ENCODE measurements at places on chromosomes 5 and 9. TPM values are rescaled to one million over a fixed set of nuclear protein-coding genes. Genes with fewer than 3 reads are reported as not detected.
A peak's percentile ranks its signal among the peaks of the same experiment; 100 is the strongest.

GRCh38 chr5:174997688-174998087, 273.3 kb downstream of the MSX2 start:
- DNase-seq: no peak

GRCh38 chr9:17116400-17116837, 18.4 kb upstream of the CNTLN start:
- peak; percentile 50 for DNase-seq

ADAMTS6 gene
- total RNA-seq: 24.8 TPM

DNA sequence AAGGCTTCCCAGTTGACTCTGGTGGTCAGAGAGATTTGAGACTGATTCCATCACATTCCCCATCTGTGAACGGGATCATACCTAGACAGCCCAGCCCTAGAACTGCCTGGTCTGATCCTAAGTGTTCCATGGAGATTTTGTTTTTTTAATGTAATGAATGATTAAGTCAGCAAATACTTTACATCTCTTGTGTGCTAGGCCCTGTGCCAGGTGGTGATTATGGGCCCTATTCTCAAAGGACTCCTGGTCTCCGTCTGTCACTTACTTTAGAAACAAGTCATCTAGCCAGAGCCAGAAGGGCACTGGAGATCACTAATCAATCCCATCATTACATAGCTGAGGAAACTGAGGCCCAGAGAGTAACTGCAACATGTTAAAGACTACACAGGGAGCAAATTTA, 1.1 kb upstream of the GPX3 start:
- no peak for DNase-seq

DNA sequence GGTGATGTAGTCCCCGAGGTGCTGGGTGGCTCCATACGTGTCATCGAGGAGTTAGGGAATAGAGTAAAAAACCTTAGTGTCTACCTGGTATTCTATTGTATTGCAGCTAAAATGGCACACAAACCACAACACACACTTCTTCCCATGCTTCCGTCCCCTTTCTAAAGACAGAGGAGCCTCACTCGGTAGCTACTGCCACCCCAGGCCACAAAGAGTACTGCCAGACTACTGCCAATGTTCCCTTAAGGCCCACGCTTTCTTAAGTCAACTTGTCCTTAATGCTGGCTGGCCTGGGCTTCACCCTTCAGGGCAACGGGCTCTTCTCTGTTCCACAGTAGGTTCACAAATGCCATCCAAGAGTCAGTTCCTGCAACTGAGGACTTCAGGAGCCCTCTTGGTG, 673.0 kb downstream of the ELAVL2 start:
- no peak for DNase-seq

- DNase-seq: no peak
Observed at GRCh38 chr5:59319250-59319649, 574.3 kb downstream of the PDE4D start.

GRCh38 chr5:145791866-145792265, 43.3 kb downstream of the PRELID2 start:
- DNase-seq: no peak

DNA sequence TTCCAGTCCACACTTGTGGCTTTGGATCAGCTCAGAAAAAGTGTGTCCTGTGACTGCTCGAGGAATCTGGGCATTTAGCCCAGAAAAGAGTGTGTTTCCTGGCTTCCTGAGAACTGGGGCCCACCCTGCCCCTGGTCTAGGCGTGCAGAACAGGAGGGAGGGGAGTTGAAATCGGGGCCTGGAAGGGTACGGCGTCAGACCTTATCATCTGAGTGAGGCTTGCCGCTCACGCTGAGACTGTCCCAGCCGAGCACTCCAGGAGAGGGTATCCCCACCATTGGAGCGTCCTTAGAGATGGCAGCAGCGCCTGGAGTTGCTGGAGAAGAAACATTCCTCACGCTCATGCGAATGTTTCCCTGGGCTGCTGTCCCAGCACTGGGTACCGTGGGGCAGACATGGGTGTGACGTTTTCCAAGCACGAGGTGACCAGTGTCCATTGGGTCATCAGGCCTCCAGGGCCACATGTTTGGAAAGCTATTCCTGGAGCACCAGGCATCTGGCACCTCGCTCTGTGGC, 22.5 kb downstream of the NEK6 start:
- DNase-seq: peak; percentile 90

- no peak for DNase-seq
Observed at GRCh38 chr9:11546231-11546630, 933.4 kb upstream of the PTPRD start.

DNA sequence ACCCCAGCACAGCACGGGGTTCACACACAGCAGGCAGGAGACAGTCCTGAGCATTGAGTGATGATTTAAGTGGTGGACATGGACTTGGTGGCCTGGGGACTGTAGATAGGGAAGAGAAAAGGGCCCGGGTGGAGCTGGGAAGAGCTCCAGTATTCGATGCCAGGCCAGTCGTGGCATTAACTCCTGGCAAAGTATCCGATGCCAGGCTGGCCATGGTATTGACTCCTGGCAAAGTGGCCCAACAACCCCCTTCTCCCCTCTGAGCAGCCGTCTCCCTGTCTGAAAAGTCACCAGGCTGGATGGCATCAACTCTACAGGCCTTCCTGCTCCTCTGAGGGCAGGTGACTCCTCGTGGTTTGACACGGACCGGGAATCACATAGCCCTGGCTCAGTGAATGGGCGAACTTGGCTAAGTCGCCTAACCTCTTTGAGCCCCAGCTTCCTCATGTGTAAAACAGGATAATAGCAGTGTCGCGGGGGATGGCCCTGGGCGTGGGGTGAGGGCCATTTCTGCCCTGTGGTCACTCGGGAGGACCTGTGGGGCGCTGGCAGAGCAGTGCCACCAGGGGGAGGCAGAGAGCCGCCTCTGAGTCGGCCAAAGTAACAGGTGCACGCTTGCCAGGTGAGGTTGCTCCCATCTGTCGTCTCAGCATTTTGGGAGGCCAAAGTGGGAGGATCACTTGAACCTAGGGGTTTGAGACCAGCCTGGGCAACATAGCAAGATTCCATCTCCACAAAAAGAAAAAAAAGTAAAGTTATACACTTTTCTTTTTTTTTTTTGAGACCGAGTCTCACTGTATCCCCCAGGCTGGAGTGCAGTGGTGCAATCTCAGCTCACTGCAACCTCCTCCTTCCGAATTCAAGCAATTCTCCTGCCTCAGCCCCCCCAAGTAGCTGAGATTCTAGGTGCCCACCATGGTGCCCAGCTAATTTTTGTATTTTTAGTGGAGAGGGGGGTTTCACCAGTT, 5.7 kb upstream of the SEC16A start:
- peak; percentile 87 for DNase-seq

GRIN1 gene
- total RNA-seq: 0.55 TPM

DNA sequence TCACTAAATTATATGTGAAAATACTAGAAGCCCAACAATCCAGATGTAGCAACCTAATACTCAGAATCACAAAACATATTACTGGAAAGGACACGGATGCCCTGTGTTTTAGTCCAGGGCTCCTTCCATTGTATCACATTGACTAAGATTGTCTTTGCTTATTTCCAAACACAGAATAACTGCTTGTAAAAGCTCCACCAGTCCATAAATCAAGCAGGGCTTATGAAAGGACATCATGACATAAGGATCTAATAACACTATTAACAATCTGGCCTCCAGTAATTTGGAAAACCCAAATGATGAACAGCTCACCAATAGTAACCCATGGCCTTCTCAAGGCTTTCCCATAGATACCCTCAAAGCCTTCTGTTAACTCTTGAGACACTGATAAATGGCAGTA, 39.8 kb downstream of the WDR41 start:
- DNase-seq: no peak

- peak; percentile 35 for DNase-seq
Observed at GRCh38 chr5:93289942-93290341, 291.1 kb downstream of the NR2F1-AS1 start.

GCNT4 gene
- 21.8 TPM for total RNA-seq

NKD2 gene
- total RNA-seq: not detected

GRCh38 chr5:39080597-39081204, 6.5 kb upstream of the RICTOR start:
- DNase-seq: peak; percentile 50

GPSM1 gene
- total RNA-seq: 3.5 TPM

LOX gene
- 4.5 TPM for total RNA-seq

SLC36A3 gene
- total RNA-seq: not detected

DNA sequence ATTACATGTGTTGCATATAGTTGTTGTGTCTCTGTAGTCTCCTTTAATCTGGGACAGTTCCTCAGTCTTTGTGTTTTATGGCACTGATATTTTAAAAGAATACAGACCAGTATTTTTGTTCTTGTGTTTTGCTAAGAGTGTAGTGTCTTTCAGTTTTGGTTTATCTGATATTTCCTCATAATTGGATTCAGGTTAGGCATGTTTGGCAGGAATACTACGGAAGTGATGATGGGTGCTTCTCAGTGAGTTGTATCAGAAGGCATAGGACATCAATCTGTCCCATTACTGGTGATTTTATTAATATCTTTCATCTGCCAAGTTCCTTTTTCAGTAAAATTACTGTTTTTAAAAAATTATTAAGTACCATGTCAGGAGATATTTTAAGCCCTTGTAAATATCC, 212.9 kb downstream of the ARHGEF28 start:
- no peak for DNase-seq

FAM163B gene
- total RNA-seq: not detected

BARX1 gene
- total RNA-seq: 42.0 TPM

DNA sequence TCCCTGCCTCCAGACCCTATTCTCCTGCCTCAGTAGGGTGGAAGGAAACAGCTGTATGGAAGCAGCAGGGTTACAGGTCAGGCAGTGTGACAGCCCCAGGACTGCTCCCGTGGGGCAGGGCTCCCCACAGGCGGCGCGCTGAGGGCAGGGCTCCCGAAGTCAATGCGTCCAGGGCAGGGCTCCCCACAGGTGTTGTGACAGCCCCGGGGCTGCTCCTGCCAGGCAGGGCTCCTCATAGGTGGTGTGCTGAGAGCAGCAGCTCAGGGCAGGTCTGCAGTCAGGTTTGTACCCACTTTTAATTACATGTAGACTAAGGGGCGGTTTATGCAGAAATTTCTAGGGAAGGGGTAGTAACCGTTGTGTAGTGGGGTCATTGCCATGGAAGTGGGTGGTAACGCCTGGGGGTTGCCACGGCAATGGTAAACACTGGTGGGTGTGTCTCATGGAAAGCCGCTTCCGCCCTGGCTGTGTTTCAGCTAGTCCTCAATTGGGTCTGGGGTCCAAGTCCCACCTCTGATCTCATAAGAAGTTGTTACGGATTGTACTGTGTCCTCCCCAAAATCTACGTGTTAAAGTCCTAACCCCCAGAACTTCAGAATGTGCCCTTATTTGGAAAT, 16.7 kb upstream of the TERT start:
- DNase-seq: no peak

GRCh38 chr5:1852324-1852947, 30.3 kb downstream of the IRX4 start:
- DNase-seq: no peak

- no peak for DNase-seq
Observed at GRCh38 chr9:104944871-104945270, 16.9 kb upstream of the ABCA1 start.

QRFP gene
- total RNA-seq: not detected

GRCh38 chr5:903756-904096, 11.0 kb downstream of the TRIP13 start:
- DNase-seq: no peak

ORM2 gene
- total RNA-seq: 2.0 TPM

GRCh38 chr5:31913808-31914207, 260.3 kb downstream of the GOLPH3 start:
- DNase-seq: no peak

ELOVL7 gene
- 1.2 TPM for total RNA-seq

- no peak for DNase-seq
Observed at GRCh38 chr5:110441035-110441434, 285.4 kb downstream of the TMEM232 start.

DNA sequence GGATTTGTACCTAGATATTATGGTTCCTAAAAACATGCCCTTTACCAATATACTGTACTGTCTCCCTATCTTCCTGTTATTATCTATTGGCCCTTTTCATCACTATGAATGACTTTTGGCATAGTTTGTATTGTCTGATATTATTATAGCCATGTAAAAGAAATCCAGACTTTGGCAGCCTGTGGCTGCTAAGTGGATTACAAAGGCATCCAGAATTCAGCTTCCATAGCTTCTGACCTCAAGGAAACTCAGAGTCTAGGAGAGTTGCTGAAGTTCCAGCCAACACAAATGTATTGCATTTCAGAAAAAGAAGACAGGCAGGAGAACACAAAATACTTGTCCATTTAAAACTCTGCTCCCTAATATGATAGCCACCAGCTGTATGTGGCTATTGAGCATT, 319.2 kb upstream of the MPDZ start:
- no peak for DNase-seq

DNA sequence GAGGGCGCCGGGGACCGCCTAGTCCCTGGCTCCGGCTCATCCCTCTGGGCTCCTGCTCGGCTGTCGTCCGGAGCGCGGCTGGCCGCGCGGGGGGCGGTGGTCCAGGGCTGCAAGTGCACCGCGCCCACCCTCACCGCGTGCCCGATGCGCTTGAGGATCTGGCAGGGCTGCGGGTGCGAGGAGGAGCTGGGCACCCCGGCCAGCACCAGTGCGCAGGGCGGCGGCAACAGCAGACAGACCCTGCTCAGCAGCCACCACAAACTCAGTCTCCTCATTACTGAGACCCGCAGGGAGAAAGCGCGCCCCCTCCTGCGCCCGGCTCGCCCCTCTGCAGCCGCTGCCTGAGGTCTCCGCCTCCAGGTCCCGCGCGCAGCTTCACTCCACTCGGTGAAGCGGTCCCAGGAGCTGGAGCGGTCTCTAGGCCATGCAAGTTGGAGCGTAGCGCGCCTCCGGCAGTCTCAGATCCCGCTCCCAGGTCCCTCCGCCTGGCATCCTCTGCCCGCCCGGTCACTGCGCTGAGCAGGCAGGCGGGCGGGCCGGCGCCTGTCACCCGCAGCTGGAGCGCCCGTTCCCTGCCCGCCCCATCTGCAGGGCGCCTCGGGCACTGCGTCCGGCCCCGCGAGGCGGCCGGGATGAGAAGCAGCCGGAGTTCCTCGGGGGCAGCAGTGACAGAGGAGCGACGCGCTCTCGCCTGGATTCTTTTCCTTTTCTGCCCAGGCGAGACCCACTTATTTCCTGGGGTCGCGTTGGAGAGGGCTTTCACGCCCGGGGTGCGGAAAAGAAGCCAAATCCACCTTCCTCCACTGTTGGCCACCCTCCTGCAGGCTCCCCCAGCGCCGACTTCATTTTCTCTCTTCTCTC, 512 bp downstream of the GRIN3A start:
- no peak for DNase-seq

PCDHB8 gene
- 0.58 TPM for total RNA-seq

- no peak for DNase-seq
Observed at GRCh38 chr5:62450259-62450658, 37.7 kb downstream of the IPO11 start.

DNA sequence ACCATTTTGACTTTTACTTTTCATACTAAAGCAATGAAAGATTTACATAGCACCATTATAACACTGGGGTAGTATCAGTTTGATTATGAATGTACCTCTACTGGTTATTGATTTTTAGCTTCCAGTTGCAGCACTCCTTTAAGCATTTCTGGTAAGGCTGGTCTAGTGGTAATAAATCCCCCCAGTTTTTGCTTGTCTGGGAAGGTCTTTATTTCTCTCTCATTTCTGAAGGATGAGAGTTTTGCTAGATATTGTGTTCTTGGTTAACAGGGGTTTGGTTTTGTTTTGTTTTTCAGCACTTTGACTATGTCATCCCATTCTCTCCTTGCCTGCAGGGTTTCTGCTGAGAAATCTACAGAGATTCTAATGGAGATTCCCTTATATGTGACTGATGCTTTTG, 26.9 kb upstream of the IGFBPL1 start:
- DNase-seq: no peak

GRCh38 chr5:91114658-91115057, 268.5 kb downstream of the ARRDC3 start:
- DNase-seq: peak; percentile 70

SLC27A6 gene
- not detected for total RNA-seq
